ENCODE measurements at places on chromosomes 4 and X. TPM values are rescaled to one million over a fixed set of nuclear protein-coding genes. Genes with fewer than 3 reads are reported as not detected.

GRCh38 chrX:72312311-72312940 lies 6.7 kb upstream of the CITED1 start:
- no peak for DNase-seq

- no peak for DNase-seq
Measured at GRCh38 chr4:182818926-182819730, 98.1 kb downstream of the DCTD start.

GRCh38 chrX:150984169-150984824 lies 1.2 kb downstream of the HMGB3 start:
- DNase-seq: peak; percentile 44

PAGE5 gene
- total RNA-seq: 149 TPM

SOWAHD gene
- total RNA-seq: not detected

DNA sequence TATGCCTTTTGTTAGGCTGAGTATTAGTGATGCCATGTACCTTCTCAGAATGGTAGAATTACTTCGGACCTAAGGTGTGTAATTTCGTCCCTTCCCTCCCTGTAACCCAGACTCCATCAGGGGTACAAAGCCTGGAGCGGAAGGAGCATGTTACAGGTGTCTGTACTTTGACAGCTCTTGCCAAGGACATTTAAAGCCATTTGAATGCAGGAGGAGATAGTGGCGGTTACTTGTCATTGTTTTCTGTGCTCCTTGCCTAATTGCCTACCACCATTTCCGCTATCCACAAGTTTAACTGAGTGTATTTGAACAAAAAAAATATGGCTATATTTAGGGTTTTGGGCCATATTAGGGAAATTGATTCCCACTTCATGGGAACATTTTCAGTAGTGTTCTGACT lies 1.8 kb downstream of the FNIP2 start:
- DNase-seq: no peak

- no peak for DNase-seq
Measured at GRCh38 chrX:132266583-132267355, 47.5 kb upstream of the RAP2C start.

DNA sequence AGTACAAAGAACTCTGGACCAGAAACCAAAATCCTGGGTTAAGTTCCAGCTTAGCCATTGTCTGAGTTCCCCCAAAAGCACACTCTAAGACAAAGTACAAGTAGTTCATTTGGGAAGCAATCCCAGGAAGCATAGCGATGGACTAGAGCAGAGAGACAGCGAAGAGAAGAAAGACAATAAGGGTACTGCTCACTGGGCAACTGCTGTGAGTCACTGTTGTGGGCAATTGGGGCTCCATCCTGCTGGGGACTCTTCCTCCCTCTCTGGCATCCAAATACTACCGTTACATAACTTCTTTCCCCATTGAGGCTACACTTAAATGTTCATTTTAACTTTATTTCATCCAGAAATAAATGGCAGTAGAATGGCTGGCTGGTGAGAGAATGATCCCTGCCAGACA lies 14.1 kb downstream of the SRPX start:
- no peak for DNase-seq

MMRN1 gene
- total RNA-seq: 0.02 TPM

GRCh38 chr4:22678940-22679854 lies 13.5 kb upstream of the GBA3 start:
- DNase-seq: no peak

DNA sequence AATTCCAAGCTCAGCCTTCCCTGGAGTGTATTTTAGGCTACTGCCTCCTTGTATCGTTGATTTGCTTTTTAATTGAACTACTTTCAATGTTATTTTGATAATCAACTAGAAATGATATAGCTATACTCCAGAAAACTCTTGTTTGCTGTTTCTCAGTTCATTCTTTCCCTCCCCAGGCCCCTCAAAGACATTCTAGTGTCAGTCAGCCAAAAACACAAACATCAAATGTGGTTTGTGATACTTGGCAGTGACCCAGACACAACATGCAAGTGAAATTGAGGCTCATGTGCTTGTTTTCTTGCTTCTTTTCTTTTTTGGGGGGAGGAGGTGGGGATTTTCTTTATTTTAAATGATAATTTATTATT lies 7.6 kb downstream of the FAT4 start:
- DNase-seq: no peak

FGFR3 gene
- total RNA-seq: 60.4 TPM

GRCh38 chr4:108280072-108280471 lies 111.3 kb upstream of the LEF1 start:
- no peak for DNase-seq

GRCh38 chr4:152360045-152360410 lies 175.9 kb downstream of the FBXW7 start:
- no peak for DNase-seq

- DNase-seq: no peak
Measured at GRCh38 chr4:3406431-3406830, 35.3 kb upstream of the HGFAC start.

GRCh38 chr4:6242271-6243029 lies 27.2 kb upstream of the WFS1 start:
- no peak for DNase-seq

DNA sequence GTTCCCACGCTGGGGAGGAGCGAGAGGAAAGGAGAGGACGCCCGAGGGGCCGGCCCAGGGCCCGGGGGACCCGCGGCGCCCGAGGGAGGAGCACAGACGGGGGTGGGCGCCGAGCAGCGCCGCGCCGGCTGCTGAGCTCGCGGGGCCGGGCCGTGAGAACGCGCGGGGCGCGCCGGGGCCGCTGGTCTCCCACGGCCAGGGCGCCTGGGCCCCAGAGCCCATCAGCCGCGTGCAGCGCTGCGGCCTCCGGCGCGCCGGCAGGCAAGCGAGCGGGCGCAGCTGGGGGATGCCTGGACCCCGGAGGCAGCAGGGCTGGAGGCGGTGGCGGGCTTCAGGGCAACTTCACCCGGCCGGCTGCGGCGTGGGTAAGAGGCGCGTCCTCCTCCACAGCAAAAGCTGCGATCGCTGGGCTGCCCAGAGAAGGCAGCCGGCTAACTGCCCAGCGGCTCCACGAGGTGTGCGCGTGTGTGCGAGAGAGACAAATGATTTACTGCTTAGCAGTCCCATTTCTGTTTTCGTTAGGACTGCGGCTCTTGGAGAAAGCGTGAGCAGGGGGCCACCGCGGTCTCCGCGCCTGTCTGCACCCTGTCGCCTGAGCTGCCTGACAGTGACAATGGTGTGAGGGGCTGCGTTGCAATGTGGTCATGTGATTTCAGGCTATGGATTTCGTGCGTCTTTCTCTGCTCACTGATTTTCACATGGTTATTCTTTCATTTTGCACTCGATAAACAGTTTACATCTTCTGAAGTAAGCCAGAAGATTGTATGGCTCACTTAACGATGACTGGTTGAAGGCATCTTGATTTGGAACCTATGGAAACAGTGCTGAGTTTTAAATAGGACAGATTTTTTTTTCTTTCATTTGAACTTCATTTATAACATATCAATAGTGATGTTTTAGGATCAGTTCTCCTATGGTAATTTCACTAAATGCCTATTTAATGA lies 1.2 kb downstream of the GUCY1A1 start:
- DNase-seq: no peak

MAGEC2 gene
- 57.4 TPM for total RNA-seq

GRCh38 chrX:10126044-10126443 lies 30.7 kb upstream of the CLCN4 start:
- DNase-seq: no peak

DNA sequence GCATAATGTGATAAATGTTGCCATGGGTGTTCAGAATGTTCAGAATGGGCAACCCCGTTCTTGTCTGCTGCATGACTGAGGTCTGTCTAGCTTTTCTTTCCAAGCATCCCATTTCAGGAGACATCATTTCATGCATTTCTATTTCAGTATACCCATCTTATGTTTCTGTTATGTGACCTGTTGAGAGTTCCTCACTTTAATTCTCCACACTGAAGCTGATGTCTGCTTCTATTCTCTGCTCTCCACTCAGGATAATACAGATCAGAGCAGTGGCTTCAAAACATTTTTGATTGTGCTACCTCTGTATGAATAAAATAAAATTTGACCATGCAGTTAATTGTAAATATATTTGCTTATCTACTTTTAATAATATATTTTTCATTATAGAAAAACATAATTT lies 398.6 kb downstream of the ARHGAP24 start:
- no peak for DNase-seq

- DNase-seq: peak; percentile 26
Measured at GRCh38 chr4:74364652-74365491, at the start of gene EREG. Gene EREG (plus strand): TSS chr4:74365145. CDS start chr4:74365309, 164 bp downstream.

DNA sequence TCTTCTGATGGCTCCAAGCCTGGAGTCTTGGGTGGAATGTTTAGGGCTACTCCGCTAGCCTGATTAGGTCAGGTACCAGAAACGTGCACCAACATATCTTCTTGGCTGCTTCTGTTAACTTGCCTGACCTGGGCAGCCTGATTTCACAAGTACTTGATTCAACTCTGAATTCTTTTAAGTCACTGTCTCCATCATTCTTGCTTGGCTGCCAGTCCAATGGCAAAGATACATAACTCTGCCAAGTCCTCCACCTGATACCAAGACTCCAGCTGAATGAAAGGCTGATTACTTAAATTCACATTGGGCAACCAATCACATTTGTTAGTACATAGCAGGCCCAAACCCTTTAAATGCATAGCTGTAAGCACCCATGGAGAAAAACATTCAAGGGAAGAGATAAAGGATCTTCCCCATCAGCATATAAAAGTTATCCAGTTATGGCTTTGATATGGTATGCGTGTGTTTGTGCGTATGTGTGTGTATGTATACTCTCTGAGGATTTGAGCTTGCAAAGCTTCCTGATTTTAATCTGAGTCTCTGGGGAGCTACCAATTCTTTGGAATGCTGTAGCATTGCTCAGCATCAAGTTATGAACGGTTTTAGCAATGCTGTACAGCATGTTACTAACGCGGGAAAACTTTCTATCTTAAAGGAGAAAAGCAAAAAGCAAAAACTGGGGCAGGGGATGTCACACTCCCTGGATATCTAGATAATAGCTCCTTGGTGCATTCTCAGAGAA lies 917.2 kb downstream of the DMD start:
- DNase-seq: no peak

GRCh38 chr4:126445596-126445995 lies 1130.8 kb downstream of the FAT4 start:
- no peak for DNase-seq

FAM184B gene
- not detected for total RNA-seq

DNA sequence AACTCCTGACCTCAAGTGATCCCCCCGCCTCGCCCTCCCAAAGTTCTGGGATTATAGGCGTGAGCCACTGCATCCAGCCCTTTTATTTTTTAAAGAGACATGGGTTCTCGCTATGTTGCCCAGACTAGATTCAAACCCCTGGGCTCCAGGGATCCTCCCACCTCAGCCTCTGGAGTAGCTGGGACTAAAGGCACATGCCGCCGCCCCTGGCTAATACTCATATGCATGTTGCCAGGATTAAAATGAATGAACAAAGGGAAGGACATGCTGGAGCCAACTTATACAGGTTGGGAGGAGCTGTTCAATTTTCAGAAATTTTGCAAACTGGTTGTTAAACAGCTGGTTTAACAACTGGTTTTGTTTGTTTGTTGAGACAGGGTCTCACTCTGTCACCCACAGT lies 1.4 kb upstream of the FTSJ1 start:
- no peak for DNase-seq

All from K562 (cell line).